ENCODE measurements at places on chromosomes 3 and 15.

DNA sequence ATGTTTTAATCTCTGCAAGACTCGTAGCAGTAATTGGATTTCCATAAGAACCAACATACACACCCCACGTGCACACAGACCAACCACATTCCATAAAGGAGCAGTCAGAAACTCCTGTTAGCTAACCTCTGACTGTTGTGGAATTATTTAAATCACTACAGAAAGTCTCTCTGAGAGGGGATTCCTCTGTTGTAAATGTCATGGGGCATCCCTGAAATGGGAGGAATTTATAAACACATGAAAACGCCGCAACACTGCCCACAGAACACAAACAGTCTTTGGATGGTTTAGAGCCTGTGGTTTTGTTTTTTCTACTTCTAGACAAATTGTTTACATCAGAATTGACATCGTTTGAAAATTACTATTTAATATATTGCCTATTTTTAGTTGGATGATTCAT is 740.1 kb upstream of the GRM7 start:
- no peak for DNase-seq

GRCh38 chr3:149657321-149657925 is 402 bp downstream of the WWTR1 start:
- peak; percentile 67 for DNase-seq

GRCh38 chr15:62503451-62503850 is 338.4 kb upstream of the C2CD4B start:
- peak; percentile 24 for DNase-seq

DNA sequence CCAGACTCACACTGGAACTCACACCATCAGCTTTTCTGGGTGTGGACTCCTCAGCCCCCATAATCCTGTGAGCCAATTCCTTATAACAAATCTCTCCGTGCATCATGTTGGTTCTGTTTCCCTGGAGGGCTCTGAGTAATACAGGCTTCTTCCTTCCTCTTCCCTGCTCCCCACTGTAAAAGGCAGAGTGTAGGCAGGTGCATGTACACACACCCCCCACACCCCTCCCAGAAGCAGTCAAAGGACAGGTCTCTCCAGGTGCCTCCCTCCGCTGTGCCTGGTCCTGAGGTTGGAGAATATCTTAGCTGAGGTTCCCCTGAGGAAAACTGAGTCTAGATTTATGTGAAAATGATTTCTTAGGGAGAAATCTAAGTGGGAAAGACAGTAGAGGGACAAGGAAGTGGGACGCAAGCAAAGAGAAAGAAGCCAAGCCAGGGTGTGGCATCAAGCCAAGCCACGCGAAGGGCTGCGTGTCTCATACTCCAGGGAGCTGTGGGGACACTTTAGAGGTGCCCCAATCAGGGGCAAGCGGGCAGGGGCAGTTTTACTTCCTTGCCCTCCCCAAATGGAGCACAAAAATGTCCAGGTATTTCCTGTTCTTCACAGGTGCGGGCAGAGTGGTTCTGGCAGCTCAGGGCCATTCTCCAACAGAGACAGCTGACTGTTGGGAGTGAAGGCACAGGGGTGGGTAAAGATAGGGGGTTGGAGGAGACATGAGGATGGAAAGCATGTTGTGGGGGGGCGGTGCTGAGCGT is 86.6 kb downstream of the HMG20A start:
- DNase-seq: no peak

DNA sequence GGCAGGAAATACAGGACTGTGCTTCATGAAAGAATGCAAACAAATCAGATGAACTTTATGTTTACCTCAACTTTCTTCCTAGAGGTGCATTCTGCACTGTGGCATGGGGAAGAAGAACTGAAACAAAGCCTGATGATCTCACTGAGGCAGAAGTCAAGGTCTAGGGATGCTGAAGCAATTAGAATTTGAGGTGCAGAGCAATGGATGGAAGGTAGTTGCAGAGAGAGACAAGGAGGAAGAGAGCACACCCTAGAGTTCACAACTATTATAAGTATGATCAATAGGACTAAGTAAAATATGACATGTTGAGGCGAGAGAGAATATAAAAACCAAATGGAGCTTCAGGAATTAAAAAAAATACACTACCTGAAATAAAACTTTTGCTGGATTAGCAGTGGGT is 420.1 kb downstream of the EDEM1 start:
- no peak for DNase-seq

GRCh38 chr3:65338571-65338970 is 650.8 kb upstream of the ADAMTS9 start:
- no peak for DNase-seq

- DNase-seq: no peak
Measured at GRCh38 chr3:125207949-125208568, 4.5 kb downstream of the SLC12A8 start.

All from GM03348 (cell line).